Activated CD4-positive, alpha-beta T cell treated with anti-CD3 and anti-CD28 coated beads for 24 hours (primary cell): ENCODE measurements at places on chromosomes 3 and 15.

GRCh38 chr15:33720952-33721351 lies 247.3 kb upstream of the CHRM5 start:
- DNase-seq, result no peak

DNA sequence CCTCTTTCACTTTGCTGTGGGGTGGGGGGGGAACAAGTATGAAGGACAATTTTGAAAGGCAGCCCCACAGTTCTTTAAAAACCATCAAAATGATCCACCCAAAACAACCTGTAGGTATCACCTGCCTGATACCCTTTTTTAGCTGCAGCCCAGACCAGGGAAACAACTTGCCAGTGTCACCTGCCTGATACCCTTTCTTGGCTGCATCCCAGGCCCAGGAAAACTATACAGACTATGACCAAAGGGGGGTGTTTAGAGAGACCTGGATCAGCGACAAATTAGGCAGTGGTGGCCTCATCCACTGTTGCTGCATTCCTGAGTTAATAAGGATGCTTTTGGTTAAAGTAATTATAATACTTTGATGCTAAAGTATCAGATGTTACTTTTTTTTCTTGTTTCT lies 122.0 kb downstream of the VPS13C start:
- no peak for DNase-seq

- no peak for DNase-seq
Measured at GRCh38 chr3:111954228-111954990, 24.4 kb upstream of the ABHD10 start.

DNA sequence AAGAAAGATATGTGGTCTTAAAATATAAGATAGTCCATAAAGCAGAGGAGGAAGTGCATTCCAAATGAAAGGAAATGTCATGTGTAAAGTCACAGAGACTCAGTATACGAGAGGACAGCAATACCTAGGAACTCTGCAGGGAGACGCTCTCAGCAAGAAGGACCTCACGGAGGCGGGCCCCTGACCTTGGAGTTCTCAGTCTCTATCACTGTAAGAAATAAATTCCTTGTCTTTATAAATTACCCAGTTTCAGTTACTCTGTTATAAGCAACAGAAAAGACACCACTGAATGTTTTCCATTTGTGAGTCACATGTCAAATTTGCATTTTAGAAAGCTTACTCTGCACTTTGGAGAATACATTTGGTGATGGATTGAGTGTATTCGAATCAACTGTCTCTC lies 140.6 kb downstream of the GBE1 start:
- DNase-seq, result no peak

- DNase-seq, result no peak
Measured at GRCh38 chr3:49406571-49407565, 4.9 kb downstream of the RHOA start.

DNA sequence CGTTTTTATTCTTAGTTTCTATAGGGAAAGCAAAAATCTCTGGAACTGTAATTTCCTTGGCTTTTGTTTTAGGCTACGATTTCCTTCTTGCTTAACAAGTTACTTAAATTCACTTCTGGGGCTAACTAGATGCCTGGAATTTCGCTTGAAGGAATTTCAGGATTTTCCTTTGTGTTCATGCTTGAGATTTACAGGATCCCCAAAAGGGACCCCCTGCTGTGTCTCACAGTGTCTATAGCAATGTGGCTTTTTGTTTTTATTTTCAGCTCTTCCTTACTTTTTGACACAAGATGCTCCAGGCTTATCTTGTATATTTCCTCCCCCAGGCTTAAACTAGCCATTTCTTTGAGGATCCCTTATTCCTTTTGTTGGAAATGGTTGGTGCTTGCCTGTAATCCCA lies 95.5 kb upstream of the DPPA4 start:
- DNase-seq, result no peak

DNA sequence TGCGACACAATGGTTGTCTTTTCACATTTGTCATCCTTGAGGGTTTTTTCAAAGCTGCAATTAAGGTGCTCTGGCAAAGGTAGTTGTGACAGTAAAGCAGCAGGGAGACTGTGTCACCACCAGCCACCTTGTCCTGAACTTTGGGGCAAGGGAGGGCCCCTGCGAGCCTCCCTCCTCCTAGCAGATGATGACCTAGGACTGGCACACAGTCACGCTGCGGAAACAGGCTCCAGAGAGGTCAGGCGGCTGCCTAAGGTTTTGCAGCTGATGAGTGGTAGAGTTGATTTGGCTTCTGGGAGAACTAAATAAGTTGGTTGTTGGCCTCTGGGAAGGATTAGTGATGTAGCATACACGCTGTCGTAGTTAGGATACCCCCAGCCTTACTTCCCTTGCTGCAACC lies 62.7 kb downstream of the PDIA5 start:
- no peak for DNase-seq

GRCh38 chr3:22887664-22888291 lies 315.3 kb upstream of the UBE2E2 start:
- DNase-seq, result no peak

GRCh38 chr15:49989498-49989897 lies 129.5 kb downstream of the ATP8B4 start:
- no peak for DNase-seq

GRCh38 chr3:58688574-58688973 lies 22.0 kb upstream of the FAM3D start:
- no peak for DNase-seq

- no peak for DNase-seq
Measured at GRCh38 chr3:45003859-45004258, 22.2 kb upstream of the CLEC3B start.

DNA sequence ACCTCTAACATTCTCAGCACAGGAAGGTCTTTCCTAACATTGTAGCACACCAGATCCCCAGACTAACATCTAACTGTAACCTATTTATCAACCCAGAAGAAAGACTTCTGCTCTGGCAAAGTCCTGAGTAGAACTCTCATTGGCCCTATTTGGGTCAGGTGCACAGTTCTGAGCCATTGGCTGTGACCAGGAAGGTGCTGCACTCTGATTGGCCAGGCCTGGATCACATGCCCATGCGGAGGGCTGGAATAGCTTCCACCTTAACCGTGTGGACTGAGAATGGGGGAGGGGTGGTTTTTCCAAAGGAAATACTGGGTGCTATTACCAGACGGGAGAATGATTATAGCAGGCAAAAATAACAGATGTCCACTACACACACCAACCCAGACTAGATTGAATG lies 11.5 kb downstream of the FEZF2 start:
- no peak for DNase-seq

DNA sequence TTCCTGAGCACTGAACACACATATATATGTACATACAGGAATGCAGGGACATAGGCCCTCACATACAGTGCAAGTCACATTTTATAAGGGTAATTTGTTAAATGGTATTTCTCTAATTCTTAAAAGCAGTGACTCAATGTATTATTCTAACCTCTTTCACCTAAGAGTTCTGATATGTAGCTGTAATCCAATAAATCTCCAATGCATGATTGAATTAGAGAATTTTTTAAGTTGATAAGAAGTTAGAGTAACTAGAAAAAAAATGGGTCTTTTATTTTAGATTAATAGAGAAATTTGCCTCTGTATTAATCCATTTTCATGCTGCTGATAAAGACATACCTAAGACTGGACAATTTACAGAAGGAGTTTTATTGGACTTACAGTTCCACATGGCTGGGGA lies 98.2 kb downstream of the RBMS3 start:
- no peak for DNase-seq

DNA sequence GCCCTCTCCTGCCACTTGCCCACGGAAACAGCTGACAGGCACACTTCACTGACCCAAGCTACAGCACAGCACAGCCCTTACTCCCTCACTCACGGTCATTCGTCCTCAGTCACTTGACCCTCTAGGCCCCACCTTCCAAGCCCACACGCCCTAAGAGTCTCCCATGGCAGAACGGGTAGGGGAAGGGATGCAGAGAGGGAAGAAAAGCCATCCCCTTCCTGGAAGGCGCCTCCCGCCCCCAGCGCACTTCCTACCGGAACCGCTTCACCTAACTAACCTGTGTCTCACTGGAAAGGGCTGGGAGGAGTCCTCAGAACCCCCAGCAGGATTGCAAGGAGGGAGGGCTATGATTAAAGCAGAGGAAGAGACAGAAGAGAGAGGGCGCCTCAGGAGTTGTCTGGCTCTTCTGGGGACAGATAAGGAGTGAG lies 22.9 kb downstream of the EPHB3 start:
- DNase-seq, result no peak

DNA sequence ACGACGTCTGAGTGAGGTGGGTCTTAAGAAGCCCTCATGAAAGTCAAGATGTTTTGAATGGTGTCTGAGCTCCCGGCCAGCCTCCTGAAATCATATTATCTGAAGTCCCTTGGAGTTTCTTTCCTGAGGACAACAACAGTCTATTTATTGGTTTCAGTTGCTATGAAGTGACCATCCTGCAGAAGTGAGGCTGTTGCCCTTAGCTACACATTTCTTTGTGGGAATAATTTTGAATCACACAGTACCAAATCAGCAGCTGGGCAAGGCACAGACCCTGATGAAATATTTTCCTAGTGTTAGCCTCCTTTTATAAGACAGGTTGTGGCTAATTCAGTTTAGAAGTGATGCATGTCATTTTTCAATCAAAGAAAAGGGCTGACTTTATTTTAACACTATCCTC lies 220.7 kb upstream of the AZI2 start:
- no peak for DNase-seq

DNA sequence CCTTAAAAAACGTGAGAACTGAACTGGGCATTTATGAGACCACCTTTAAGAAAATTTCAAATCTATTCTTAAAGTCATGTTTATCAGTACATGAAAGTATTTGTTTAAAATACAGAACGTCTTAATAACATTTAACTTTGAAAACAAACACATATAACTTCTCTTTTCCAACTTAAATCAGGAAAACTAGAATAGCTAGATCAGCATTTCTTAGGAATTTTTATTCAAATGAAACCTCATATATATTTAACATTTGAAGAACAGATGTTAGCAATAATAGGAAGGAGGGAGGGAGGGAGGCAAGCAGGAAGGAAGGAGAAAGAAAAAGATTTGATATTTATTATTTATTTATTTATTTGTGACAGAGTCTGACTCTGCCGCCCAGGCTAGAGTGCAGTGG lies 120.2 kb downstream of the NR1I2 start:
- DNase-seq, result no peak

DNA sequence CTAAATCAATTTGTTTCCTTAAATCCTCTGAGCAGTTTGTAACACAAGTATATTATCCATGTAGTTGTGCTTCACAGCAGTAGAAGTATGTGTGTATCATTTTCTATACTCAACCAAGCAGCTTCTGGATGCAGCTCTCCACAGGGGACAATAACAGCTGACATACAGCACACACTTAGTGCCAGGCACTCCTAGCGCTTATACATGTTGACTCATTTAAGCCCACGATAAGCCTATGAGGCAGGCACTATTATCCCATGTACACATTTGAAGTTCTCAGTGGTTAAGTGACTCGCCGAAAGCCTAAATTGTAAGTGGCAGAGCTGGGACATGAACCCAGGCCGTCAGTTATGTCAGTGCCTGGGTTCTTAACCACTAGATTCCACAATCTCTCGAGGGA lies 20.3 kb upstream of the LPP start:
- DNase-seq, result no peak

DNA sequence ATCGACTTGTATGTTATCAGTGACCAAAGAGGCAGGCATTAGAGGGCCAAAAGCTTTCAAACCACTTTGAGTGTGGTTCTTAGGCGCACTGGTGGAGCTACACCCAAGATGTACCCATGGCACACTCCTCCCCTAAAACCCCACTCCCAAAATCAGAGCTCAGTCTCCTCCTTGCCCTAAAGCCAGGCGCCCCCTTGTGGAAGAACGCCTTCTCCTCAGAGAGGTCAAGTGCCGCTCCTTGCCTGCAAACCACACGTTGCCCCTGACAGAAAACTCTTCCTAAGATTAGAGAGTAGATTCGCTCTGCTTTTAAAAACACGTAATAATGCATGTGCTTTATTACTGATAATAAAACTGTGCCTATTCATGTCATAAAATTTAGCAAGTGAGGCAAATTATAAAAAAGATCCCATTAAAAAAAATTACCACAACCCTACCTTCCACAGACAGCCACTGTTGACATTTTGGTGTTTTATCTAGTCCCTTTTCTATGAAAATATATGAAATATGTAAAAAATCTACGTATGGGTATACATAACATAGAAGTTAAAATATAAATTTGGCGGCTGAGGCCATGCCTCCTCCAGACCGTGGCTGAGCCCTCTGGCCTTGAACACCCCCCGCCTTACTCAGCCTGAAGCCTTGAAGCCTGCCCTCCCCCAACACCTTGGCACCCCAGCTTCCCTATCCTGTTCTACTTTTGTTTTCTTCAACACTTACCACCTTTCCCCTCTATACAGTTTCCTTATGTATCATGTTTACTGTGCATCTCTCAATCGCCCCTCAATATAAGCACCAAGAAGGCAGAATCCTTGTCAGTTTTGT lies 33.5 kb downstream of the BCL2L10 start:
- DNase-seq, result peak; percentile 85

- no peak for DNase-seq
Measured at GRCh38 chr15:77671362-77672056, 38.8 kb upstream of the LINGO1 start.

- no peak for DNase-seq
Measured at GRCh38 chr3:158097081-158097592, 9.1 kb downstream of the SHOX2 start.

- DNase-seq, result no peak
Measured at GRCh38 chr3:169060037-169060436, 603.5 kb downstream of the MECOM start.

- no peak for DNase-seq
Measured at GRCh38 chr3:107523539-107524325, 970 bp downstream of the BBX start.

- no peak for DNase-seq
Measured at GRCh38 chr15:61253186-61253585, 24.1 kb upstream of the RORA start.

DNA sequence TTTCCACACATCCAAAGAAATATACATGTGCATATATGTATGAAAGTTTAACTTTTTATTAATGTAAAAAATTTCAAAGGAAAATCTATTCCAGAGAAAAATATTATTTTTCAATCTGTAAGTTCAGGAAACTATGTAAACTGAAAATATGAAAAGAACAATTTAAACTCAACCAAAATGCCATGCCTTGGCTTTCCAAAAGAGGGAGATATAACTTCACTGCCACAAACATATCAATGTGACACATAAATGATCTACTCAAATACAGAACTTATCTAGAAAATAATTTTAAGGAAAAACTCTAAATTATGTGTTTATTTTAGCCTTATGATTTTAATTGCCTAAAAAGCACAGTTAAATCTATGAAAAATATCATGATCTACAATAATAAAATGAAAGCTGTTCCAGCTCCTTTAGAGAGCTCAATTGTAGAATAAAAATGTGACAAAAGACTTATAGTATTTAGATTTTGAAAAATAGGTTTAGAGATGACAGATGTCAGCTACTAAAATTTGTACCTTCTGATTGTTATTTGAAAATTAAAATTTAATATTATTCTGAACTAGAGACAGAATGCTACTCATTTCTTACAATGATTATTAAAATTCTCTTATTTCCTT lies 94.8 kb downstream of the GBE1 start:
- no peak for DNase-seq

GRCh38 chr3:41808152-41808551 lies 153.8 kb downstream of the ULK4 start:
- DNase-seq, result no peak

GRCh38 chr15:101482526-101483371 lies 6.8 kb downstream of the PCSK6 start:
- DNase-seq, result no peak
